ENCODE measurements at places on chromosomes 1 and 21.
A peak's percentile ranks its signal among the peaks of the same experiment; 100 is the strongest.

GRCh38 chr21:24514081-24514733 is 1093.1 kb downstream of the MRPL39 start:
- no peak for DNase-seq

DNA sequence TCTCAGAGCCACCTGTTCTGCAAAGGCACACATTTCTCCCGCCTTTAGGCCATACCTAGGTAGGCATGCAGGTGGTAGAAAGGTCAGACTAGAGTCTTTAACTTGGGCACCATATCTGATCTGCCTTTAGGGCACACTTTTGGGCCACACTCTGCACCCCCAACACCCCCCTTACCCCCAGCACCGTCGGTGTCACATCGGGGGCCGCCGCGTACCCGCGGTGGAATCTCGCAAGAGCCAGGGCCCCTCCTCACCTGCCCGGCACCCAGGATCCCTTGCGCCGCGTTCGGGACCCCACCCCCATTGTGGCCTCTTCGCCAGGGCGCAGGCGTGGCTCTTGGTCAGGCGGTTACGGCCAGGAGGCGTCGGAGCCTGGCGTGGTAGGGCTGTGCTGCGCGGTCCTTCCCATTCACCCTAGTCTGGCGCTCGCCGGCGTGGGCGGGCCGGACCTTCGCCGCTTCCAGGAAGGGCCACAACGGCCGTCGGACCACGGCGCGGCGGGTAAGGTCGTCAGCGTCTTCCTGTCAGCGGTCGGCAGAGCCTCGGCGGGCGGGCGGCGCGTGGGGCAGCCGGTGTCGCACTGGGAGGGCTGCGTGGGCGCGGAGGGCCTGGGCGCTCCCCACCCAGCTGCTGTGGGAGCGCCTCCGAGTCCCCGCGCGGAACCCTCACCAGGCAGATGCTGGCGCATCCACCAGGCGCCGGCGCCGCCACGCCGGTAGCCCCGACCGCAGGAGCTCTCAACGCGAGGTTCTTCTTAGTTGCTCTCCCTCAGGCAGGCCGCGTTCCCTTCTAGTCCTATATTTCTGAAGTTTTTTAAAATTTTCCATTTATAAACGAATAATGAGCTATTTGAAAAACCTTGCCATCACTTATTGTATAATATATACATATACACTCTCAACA is at the start of gene DNAH14:
DNAH14 (plus strand) TSS at position 341 of the 903 bp plus-strand sequence. CDS start 23,028 bp downstream, outside the sequence.
- peak; percentile 41 for DNase-seq

DNA sequence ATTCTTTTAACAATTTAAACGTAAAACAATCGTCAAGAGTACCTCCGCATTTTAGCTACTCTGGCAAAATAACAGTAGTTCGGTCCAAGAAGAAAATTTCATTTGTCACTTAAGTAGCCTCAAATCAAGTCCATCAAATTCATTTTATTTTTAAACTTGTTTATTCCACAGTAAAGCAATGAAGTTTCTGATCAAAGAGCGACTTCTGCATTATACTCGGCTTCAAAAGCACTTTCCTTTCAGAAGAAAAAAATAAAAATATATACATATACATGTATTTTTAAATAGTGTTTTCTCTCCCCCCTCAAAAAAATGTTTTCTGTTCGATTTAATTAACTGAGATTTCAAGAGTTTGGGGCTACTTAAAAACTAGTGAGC is 115.0 kb downstream of the RERE start:
- DNase-seq: no peak

GRCh38 chr21:33071770-33072306 is 1.9 kb downstream of the OLIG1 start:
- DNase-seq: peak; percentile 7

- no peak for DNase-seq
Observed at GRCh38 chr1:97608272-97608671, 312.6 kb downstream of the DPYD start.

DNA sequence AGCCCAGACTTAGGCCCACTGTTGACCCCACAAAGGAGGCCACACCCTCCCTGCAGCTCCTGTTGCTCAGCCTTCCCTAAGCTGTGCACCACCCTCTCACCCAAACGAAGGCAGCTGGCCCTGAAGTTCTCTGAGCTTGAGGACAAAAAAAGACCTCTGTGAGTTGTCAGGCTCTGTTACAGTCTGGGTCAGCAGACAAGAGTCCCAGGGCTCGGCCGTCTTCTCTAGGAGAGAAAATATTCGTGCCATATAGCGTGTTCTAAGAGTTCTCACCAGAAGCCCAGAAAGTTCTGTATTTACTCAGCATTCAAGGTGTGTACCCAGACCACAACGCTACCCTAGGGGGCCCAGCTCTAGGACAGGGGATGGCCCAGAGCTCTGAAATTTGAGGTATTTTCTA is 25.5 kb upstream of the LYST start:
- DNase-seq: no peak

GRCh38 chr1:93585059-93585966 is 96.3 kb downstream of the BCAR3 start:
- DNase-seq: no peak
